ENCODE measurements at places on chromosomes 1 and 21.

DNA sequence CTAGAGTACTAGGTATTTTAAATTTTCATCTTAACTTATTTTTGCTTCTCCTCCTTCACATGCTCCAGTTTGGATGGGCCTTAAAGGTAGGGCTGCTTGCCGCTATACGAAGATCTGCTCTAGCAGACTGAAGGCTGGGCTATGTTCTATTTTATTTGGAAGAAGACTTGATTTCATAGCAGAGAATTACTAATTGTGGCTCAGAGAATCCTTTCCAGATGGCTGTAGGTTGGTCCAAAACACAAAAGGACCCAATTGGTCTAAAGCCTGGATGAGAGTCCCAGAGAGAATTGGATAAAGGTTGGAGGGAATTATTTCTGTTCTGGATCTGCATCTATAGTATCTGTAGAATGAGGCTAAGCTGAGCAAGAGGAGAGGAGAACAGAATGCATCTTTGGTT is 719.4 kb upstream of the PTBP2 start:
- no peak for DNase-seq

DNA sequence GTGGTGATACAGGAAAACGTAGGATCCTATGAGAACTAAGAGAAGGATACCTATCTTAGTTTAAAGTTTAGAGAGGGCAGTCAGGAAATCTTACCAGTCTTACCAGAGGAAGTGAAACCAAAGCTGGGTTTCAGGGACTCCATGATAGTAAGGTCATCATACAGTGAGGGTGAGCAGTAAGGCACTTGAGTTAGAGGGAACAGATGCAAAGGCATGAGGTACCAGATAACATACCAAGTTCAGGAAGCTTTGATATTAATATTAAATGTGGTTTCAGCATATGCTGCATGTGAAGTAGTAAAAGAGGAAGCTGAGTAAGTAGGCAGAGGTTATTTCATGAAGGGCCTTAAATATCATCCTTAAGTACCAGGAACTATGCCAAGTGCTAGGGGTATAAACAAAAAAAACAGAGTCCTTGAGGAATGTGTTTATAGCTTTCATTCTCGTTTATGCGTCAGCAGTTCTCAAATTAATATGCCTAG is 16.9 kb downstream of the ATG4C start:
- DNase-seq, result no peak

GRCh38 chr1:202576816-202577215 is 133.4 kb downstream of the SYT2 start:
- no peak for DNase-seq

DNA sequence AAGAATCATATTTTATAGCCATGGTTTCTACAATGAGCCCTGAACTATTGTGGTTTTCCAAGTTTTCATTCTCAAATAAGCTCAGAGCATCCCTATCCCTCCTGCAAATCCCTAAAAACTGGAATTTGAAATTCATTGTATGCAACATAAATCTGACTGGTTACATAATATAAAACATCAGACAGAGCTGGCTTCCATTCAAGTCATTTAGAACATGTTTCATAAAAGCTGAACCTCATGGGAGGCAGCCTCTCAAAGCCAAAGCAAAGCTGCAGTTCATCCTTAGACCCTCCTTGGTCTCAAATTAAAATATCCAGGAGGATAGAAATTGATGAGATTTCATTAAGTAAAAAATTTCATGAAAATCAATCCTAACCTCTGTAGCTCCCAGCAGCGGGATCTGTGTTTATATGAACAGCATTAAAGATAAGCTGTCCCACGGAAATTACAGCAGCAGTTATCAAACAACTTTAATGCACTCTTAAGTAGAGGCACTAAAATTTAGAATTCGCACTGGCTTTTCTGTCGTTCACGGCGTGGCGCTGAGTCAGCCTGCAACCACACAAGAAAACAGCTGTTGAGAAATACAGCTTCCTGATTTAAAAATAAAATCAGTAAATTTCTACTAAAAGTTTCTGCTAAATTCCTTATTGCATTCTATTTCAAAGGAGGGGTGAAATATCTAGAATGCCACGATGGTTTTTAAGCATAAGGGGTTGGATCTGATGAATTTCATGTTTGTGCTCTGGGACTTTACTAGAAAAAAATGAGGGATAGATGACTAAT is 99.9 kb upstream of the TIAM1 start:
- DNase-seq, result no peak

GRCh38 chr1:242770366-242770765 is 245.9 kb upstream of the PLD5 start:
- no peak for DNase-seq

DNA sequence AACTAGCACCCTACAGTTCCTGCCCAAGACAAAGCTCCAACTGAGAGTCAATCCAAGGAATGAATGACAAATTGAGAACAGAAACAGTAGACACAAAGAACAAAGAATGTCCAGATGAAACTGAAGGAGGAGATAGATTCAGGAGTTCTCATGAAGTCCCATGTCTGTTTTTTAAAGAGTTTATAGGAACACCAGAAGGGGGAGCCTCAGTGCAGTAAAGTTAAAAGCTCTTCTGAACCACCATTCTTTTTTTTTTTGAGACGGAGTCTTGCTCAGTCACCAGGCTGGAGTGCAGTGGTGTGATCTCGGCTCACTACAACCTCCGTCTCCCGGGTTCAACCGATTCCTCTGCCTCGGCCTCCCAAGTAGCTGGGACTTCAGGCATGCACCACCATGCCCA is 323.6 kb downstream of the MRPL39 start:
- DNase-seq, result no peak

DNA sequence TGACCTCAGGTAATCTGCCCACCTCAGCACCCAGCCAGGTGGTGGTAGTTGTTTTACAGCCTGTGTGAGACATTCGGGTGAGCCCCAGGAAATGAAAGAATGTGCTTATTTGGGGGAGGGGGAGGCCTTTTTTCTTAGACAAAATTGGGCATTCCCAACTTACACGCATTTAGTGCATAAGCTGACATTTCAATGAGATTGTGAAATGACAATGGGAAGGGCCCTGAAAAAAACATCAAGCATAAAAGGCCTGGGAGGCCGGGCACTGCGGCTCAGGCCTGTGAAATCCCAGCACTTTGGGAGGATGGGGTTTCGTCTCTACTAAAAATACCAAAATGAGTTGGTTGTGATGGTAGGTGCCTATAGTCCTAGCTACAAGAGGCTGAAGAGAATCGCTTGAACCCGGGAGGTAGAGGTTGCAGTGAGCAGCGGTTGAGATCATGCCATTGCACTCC is 5.0 kb downstream of the GAS5 start:
- DNase-seq, result no peak

DNA sequence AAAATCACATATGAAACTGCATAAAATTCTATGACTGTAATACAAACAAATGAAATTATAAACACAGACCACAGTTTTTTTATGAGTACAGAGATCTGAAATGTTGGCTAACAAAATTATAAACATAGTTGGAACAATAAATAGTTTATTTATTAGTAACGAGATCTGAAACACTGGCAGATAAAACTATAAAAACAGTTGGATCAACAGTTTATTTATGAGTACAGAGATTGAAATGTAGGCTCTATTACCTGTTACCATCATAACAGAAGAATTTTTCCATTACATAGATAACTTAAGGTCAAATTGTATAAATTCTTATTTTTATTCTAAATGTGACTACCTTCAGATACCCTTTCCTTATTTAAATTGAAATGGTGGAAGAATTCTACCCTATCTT is 14.5 kb downstream of the EYA3 start:
- DNase-seq, result no peak

GRCh38 chr1:54267815-54268761 is 68.1 kb downstream of the MRPL37 start:
- DNase-seq, result no peak

- no peak for DNase-seq
Observed at GRCh38 chr1:101317590-101317989, 80.8 kb downstream of the S1PR1 start.

DNA sequence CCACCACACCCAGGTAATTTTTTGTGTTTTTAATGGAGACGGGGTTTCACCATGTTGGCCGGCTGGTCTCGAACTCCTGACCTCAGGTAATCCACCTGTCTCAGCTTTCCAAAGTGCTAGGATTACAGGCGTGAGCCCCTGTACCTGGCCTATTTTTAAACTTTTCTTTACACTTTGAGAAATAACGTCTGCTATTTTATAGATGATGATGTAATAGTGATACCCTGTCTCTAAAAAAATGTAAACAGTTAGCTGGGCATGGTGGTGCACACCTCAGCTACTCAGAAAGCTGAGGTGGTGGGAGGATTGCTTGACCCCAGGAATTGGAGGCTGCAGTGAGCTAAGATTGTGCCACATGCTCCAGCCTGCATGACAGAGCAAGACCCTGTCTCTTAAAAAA is 47.9 kb downstream of the RALGPS2 start:
- no peak for DNase-seq

- DNase-seq, result no peak
Observed at GRCh38 chr1:226009650-226010044, 10.5 kb upstream of the SDE2 start.

Measured in effector memory CD8-positive, alpha-beta T cell (primary cell).